ENCODE measurements at places on chromosomes 11 and 22.

DNA sequence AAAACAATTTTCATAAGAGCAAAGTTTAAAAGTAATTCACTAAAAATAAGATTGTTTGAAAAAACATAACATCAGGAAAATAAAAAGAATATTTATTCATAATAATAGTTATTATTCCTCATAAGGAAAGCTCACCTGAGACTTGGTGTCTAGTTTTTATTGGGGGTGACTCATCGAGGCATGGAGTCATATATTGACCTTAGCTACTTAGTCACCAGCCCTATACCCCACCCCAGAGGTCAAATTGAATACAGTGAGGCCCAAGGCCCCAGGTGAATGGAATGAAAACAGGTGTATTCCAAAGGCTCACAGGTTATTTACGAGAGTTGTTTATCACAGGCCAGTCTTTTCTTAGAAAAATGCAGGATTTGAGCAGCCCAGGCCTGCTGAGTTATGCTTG is 36.9 kb downstream of the CNTF start:
- no peak for DNase-seq

GRCh38 chr11:118914987-118915386 is 10.7 kb downstream of the BCL9L start:
- peak; percentile 11 for DNase-seq

DNA sequence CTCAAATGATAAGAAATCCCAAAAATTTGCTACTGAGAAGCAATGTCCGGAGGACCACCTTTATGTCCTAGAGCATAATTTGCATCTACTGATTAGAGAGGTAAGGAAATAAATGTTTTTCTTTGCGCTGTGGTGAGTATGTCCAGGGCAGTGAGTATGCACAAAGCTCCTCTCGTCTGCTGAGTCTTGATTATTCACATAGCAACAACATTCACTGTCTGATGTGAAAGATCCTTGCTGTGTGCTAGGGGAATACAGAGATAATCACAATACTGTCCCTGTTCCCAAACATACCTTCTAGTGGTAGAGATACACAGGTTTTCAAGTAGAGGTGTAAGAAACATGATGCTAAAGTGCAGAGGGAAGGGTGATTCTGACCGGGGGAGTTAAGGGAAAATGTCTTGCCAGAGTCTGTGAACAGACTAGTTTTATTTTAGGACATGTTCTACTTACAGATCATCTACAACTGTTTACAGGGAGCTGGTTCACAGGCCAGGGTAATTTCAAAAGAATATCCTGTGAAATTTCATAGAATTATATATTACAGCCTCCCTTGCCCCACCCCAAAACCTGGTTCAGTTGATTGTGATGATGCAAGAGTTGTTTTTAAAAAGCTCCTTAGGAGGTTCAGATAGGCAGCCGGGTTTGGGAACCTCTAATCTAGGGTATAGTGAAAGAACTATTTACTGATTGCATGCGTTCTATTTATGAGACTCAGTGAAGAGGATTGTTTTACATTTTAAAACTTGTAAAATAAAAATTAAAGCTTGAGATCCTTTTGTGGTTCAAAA is 12.6 kb downstream of the MED17 start:
- DNase-seq: no peak

- no peak for DNase-seq
These were observed 70.1 kb downstream of the SFI1 start for GRCh38 chr22:31566484-31566883.

- no peak for DNase-seq
These were observed 19.2 kb upstream of the CSF2RB start for GRCh38 chr22:36894266-36894665.

- DNase-seq: no peak
These were observed 104.8 kb downstream of the USP35 start for GRCh38 chr11:78293536-78293935.

DNA sequence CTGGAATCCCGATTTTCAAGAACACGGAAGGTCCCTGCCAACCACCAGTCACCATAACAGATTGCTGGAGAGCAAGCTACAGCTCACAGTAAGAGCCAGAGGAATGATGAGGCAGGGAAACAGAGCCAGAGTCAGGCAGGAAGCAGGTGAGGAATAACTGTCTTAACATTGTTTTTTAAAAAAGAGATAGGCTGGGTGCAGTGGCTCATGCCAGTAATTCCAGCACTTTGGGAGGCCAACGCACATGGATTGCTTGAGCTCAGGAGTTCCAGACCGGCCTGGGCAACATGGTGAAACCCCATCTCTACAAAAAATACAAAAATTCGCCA is 13.5 kb upstream of the CASTOR1 start:
- DNase-seq: no peak

DNA sequence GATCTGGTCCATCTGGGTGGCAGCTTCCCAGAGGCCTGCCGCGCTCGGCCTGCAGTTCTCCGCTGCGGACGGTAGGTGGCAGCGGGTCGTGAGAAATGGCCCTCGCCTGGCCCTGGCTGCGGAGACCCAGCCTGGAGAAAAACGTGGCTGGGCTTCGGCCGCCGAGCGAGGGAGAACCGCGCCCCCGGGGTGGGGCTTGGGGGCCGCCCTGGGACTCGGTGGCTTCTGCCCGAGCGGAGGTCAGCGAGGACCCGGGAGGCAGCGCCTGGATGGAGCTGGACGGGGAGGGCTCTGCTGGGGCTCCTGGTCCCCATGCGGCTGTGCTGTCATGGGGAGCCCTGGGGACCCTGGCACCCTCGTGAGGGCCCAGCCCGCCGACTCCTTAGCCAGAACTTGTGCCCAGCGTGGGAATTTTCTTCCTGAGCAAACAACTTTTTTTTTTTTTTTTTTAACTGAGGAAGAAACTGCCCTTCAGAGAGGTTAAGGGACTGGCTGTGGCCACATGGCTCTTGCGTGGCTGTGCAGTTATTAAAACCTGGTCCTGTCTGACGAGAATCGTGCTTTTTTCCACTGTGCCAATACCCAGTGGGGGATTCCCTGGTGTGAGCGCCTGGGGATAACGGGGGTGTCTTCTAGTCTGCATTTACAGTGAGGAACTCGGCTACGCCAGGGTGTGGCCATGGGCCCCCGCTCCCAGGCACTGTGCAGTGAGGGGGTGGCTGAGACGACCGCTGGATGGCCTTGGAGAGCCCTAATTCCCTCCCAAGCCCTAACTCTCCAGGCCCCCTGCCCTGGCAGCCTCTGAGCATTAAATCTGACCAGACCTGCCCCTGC is 535.6 kb downstream of the INSC start:
- DNase-seq: peak; percentile 32

- DNase-seq: no peak
These were observed 14.5 kb downstream of the ART5 start for GRCh38 chr11:3627291-3627690.

DNA sequence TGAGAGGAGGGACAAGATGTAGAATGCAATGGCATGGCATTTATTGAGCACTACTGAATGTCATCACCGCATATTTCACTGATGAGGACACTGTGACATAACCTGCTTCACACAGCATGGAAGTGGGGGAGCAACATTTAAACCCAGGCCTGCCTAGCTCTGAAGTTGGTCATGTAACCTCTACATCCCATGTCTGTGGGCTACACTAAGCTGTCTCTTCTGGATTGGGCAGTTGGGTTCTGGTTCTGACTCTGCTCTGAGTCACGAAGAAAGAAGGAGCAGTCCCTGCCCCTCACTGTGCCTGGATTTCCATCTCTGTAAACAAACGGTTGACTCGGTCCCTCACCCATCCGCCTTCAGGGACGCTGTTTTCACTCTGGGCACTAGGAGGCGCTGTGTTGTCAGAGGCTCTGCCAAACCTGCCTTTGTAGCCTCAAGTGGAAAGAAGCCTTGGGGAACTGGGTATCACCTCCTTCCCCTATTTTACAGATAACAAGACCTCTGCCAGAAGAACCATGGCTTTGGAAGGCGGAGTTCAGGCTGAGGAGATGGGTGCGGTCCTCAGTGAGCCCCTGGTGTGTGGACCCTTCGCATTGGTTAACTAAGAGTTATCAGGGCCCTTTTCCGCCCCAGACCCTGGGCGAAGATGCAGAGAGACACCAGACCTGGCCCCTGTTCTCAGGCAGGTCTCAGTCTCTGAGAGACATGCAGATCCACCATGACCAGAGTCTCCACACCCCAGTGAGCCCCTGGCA is 12.7 kb upstream of the ARHGEF17 start:
- DNase-seq: peak; percentile 47

- no peak for DNase-seq
These were observed 137.3 kb upstream of the TENM4 start for GRCh38 chr11:79578116-79578515.

- DNase-seq: no peak
These were observed 36.4 kb upstream of the E2F8 start for GRCh38 chr11:19276859-19277808.

DNA sequence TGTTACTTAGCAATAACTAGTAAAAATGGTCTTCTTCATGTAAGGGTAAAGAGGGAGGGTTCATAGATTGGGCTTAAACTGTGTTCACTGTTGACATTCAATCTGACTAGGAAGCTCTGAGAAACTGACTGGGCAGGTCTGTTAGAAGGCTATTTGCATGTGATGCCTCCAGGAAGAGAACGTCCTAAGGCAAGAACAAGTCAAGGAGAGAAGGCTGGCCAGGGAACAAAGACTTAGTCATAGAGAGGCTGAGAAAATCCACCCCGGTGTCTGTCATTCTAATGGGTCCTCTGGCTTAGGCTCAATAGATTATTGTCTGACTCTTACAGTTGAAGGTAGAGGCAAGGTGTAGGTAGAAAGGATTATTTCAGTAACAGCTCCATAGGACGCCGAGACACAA is 50.3 kb upstream of the CD44 start:
- no peak for DNase-seq

DNA sequence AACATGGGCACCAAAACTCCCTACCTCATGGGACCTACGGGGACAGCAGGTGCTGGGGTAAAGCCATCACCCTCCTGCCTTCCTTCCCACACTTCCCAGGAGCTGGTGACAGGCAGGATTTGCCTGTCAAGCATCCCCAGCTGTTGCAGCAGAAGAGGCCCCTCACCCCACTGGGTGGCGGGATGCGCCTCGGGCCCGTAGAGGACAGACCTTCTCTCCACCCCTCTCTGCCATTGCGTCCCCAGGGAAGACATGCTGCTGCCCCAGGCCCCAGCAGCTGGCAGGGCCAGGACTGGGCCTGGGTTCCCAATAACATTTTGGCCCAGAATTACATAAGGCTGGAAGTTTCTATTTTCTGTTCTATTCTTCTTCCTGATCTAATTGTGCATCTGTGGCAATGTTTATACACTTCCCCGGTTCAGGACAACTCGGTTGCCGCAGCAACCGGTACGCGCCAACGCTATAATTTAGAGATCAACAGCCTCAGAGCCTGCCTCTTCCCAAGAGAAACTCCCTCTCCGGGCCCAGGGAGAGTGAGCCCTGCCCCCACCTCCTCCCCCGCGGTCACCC is 25.4 kb downstream of the KCNJ4 start:
- DNase-seq: no peak

DNA sequence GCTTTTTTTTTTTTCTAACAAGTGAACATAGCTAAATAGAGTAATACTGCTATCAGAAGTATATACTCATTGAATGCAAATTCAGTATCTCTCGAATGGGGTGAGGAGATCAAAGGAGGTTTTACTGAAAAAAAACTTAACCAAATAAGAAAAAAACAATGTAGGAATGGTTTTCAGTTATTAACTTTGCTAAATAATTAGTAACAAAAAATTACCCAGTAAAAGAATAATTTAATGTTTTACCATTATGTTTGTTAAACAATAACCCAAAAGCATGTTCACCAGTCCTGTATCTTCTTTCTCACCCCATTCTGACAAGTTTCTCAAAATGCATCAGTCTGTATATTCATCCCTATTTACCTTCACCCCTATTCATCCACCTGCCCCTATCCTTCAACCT is 22.6 kb upstream of the CTSC start:
- no peak for DNase-seq

GRCh38 chr11:27085605-27086004 is 45.0 kb downstream of the BBOX1 start:
- DNase-seq: no peak

GRCh38 chr11:46112961-46113607 is 8.2 kb downstream of the PHF21A start:
- no peak for DNase-seq

- DNase-seq: no peak
These were observed 666 bp downstream of the MSANTD4 start for GRCh38 chr11:106021181-106021966.
